ENCODE measurements at places on chromosomes 7 and 10.

GRCh38 chr10:110215286-110216170 lies 8.1 kb downstream of the MXI1 start:
- H3K36me3 ChIP-seq, result no peaks in the 10 kb centered on the region
- H3K27ac ChIP-seq, result no peak overlapping the region
- no peaks in the 10 kb centered on the region for H3K27me3 ChIP-seq
- H3K4me3 ChIP-seq, result no peak overlapping the region

DNA sequence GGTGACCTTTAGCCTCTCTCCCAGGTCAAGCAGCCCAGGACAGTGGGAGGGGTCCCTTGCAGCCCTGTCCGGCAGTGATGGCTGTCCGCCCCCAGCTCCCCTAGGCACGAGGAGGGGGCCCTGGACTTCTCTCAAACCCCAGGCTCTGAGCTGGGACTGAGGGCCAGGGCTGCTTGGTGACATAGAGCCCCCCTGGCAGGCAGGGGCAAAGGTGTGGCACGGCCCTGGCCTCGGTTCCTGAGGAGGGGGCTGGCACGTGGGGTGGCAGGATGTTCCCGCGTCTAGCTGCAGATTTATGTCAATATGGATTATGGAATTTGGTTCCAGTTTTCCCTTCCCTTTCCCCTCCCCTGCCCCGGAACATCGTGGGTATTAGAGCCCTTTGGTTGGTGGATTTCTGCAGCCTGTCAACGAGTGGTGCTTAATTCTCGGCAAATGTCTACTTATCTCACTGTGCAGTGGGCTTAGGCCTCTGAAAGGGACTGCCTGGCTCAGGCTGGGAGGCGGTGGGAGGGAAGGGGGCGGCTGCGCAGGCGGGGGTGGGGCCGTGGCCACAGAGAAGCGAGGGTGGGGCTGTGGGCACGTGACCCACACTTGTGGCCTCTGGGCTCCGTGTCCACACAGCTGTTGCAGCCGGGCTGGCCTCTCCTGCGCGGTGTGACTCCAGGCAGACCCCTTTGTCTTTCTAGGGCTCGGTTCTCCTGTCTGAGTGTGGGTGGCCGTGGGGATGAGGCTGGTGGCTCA lies 19.3 kb downstream of the UNCX start:
- no peak overlapping the region for H3K27ac ChIP-seq
- H3K36me3 ChIP-seq, result no peaks in the 10 kb centered on the region
- H3K4me1 ChIP-seq, result peaks cover 4% of the 10 kb centered on the region
- no peak for DNase-seq

GRCh38 chr10:14491811-14492210 lies 161.1 kb upstream of the FRMD4A start:
- H3K27me3 ChIP-seq, result no peaks in the 10 kb centered on the region
- no peak overlapping the region for H3K27ac ChIP-seq
- no peaks in the 10 kb centered on the region for H3K36me3 ChIP-seq

DNA sequence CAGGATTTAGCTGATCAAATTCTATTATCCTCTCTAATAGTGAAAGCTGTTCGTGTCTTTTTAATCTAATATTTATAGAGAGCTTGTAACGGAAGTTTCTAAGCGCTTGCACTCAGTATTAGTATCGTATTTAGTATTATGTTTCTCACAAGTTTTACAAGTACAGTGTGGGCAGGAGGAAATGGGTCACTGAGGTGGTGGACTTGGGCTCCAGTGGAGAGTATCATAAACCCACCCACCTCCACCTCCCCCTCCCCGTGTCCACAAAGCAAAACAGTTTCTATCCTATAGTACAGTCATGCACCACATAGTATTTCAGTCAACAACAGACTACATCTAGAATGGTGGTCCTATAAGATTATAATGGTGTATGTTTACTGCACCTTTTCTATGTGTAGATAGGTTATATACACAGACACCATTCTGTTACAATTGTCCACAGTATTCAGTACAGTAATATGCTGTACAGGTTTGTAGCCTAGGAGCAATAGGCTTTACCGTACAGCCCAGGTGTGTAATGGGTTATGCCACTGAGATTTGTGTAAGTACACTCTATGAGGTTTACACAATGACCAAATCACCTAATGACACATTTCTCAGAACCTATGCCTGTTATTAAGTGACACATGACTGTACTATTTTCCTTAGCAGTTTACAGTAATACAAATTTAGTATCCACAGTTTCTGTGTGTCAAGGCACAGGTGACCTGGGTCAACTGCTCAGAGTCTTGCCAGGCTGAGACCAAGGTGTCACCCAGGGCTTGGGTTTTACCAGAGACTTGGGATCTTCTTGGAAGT lies 1021.3 kb upstream of the C7orf33 start:
- no peaks in the 10 kb centered on the region for H3K27me3 ChIP-seq
- no peaks in the 10 kb centered on the region for H3K36me3 ChIP-seq
- H3K4me3 ChIP-seq, result no peak overlapping the region
- DNase-seq, result no peak
- peaks cover 16% of the 10 kb centered on the region for H3K4me1 ChIP-seq
- no peak overlapping the region for H3K27ac ChIP-seq

- H3K36me3 ChIP-seq, result no peaks in the 10 kb centered on the region
- no peak overlapping the region for H3K4me3 ChIP-seq
- peaks cover 5% of the 10 kb centered on the region for H3K27me3 ChIP-seq
- H3K27ac ChIP-seq, result no peak overlapping the region
Observed at GRCh38 chr7:28067171-28067570, 113.4 kb downstream of the JAZF1 start.

- H3K4me3 ChIP-seq, result no peak overlapping the region
- DNase-seq, result no peak
- no peaks in the 10 kb centered on the region for H3K4me1 ChIP-seq
- no peaks in the 10 kb centered on the region for H3K27me3 ChIP-seq
Observed at GRCh38 chr7:101453617-101454016, 90.9 kb downstream of the COL26A1 start.

- peak overlapping the region; percentile 98 for H3K4me3 ChIP-seq
- peaks cover 23% of the 10 kb centered on the region for H3K4me1 ChIP-seq
- peaks cover 4% of the 10 kb centered on the region for H3K36me3 ChIP-seq
- no peak for DNase-seq
Observed at GRCh38 chr7:2553108-2553507, 2.2 kb downstream of the BRAT1 start.

- H3K27ac ChIP-seq, result no peak overlapping the region
- H3K4me1 ChIP-seq, result no peaks in the 10 kb centered on the region
- no peak overlapping the region for H3K4me3 ChIP-seq
- no peak for DNase-seq
- H3K36me3 ChIP-seq, result peaks cover 39% of the 10 kb centered on the region
Observed at GRCh38 chr7:132895231-132895630, 186.7 kb downstream of the CHCHD3 start.

- no peak overlapping the region for H3K4me3 ChIP-seq
- no peak for DNase-seq
- no peaks in the 10 kb centered on the region for H3K4me1 ChIP-seq
- no peaks in the 10 kb centered on the region for H3K27me3 ChIP-seq
- peaks cover 4% of the 10 kb centered on the region for H3K36me3 ChIP-seq
Observed at GRCh38 chr7:94355454-94355853, 39.2 kb upstream of the COL1A2 start.

DNA sequence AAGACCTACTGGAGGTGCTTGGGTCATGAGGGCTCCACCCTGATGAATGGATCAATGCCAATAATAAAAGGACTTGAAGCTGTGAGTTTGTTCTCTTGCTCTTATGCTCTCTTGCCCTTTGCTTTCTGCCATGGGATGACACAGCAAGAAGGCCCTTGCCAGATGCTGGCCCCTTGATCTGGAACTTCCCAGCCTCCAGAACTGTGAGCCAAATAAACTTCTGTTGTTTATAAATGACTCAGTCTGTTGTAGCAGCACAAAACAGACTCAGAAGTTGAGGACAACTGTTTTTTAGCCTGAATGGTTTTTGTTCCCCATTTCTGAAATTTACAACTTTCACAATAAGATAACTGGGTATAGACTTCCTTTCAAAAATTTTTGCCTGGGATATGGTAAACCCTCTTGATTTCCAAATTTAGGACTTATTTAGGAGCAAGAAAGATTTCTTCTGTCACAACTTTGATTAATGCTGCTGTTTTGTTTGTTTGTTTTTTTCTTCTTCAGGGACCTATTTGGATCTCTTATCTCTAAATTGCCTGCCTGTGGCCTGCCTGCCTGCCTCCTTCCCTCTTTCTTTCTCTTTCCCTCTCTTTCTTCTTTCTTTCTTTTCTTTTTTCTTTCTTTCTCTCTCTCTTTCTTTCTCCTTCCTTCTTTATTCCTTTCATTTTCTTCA lies 12.1 kb downstream of the ENTPD1 start:
- no peaks in the 10 kb centered on the region for H3K4me1 ChIP-seq
- no peak overlapping the region for H3K27ac ChIP-seq
- H3K36me3 ChIP-seq, result no peaks in the 10 kb centered on the region
- no peaks in the 10 kb centered on the region for H3K27me3 ChIP-seq
- no peak overlapping the region for H3K4me3 ChIP-seq
- no peak for DNase-seq

GRCh38 chr7:157013101-157013500 lies 2.6 kb upstream of the MNX1 start:
- H3K4me1 ChIP-seq, result peaks cover 4% of the 10 kb centered on the region
- no peak overlapping the region for H3K27ac ChIP-seq
- peaks cover 86% of the 10 kb centered on the region for H3K27me3 ChIP-seq
- H3K36me3 ChIP-seq, result no peaks in the 10 kb centered on the region
- H3K4me3 ChIP-seq, result no peak overlapping the region

DNA sequence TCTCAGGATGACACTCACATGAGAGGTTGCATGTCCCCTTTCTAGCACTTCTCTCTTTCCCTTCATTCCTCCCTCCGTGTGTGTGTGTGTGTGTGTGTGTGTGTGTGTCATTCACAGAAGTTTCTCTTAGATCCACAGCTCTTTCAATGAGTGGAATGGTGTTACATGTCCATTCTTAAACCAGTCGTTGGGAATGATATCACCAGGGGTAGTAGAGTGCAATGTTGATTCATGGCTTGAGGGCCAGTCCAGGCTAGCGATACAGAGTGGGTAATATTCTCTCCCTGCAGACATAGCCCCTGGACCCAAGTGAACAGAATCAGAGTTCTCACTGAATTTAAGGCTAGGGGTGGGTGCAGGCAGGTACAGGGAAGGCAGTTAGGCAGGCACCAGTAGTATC lies 187.8 kb downstream of the SDK1 start:
- H3K4me3 ChIP-seq, result no peak overlapping the region
- no peak overlapping the region for H3K27ac ChIP-seq
- no peaks in the 10 kb centered on the region for H3K27me3 ChIP-seq
- no peak for DNase-seq
- H3K36me3 ChIP-seq, result no peaks in the 10 kb centered on the region
- H3K4me1 ChIP-seq, result no peaks in the 10 kb centered on the region

- no peaks in the 10 kb centered on the region for H3K27me3 ChIP-seq
- H3K4me3 ChIP-seq, result no peak overlapping the region
- H3K4me1 ChIP-seq, result peaks cover 30% of the 10 kb centered on the region
- no peak overlapping the region for H3K27ac ChIP-seq
Observed at GRCh38 chr10:88169037-88169319, 305.6 kb downstream of the PTEN start.

DNA sequence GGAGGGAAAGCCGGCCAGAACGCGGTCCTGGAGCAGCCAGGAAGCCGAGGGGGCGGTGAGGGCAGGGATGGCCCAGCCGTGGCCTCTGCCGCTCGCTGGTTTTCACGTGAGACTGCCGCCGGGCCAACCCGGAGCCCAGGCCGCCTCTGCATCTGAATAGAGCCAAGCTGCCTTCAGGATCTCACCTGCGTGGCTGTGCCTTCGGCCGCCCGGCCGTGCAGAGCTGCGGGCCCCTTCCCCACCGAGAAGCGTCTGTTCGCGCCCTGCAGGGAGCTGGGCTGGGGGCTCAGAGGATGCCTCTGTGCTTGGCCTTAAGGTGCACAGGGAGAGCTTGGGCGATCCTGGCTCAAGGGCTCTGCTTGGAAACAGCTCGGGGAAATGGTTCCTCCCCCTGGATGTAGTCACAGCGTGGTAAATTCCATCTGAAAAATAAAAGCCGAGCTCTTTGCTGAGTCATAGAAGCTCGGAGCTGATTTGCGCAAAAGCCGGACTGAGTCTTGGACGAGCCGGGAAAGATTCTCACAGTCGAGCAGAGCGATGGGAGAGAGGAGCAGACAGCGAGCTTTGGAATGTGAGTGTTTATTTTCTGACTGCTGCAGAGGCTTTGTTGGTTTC lies at the start of gene JAKMIP3:
Gene JAKMIP3, plus strand, starts transcription at position 456 of the 615 bp plus-strand sequence. CDS start 38,863 bp downstream, outside the sequence.
- H3K36me3 ChIP-seq, result no peaks in the 10 kb centered on the region
- H3K27me3 ChIP-seq, result peaks cover 15% of the 10 kb centered on the region
- peaks cover 14% of the 10 kb centered on the region for H3K4me1 ChIP-seq
- H3K27ac ChIP-seq, result no peak within 1 kb of the TSS
- no peak for DNase-seq

- no peak overlapping the region for H3K27ac ChIP-seq
- peaks cover 23% of the 10 kb centered on the region for H3K4me1 ChIP-seq
- DNase-seq, result no peak
- no peak overlapping the region for H3K4me3 ChIP-seq
- no peaks in the 10 kb centered on the region for H3K36me3 ChIP-seq
- H3K27me3 ChIP-seq, result no peaks in the 10 kb centered on the region
Observed at GRCh38 chr7:8380130-8380529, 53.3 kb upstream of the NXPH1 start.

GRCh38 chr10:114881901-114882300 lies 56.1 kb upstream of the TRUB1 start:
- H3K27ac ChIP-seq, result peak overlapping the region; percentile 69
- no peak for DNase-seq
- no peaks in the 10 kb centered on the region for H3K36me3 ChIP-seq
- H3K4me1 ChIP-seq, result peaks cover 30% of the 10 kb centered on the region

- peaks cover 4% of the 10 kb centered on the region for H3K4me1 ChIP-seq
- H3K27ac ChIP-seq, result no peak overlapping the region
- peak; percentile 18 for DNase-seq
- H3K27me3 ChIP-seq, result peaks cover 20% of the 10 kb centered on the region
- no peak overlapping the region for H3K4me3 ChIP-seq
Observed at GRCh38 chr10:6667679-6668270, 87.7 kb upstream of the PRKCQ start.

DNA sequence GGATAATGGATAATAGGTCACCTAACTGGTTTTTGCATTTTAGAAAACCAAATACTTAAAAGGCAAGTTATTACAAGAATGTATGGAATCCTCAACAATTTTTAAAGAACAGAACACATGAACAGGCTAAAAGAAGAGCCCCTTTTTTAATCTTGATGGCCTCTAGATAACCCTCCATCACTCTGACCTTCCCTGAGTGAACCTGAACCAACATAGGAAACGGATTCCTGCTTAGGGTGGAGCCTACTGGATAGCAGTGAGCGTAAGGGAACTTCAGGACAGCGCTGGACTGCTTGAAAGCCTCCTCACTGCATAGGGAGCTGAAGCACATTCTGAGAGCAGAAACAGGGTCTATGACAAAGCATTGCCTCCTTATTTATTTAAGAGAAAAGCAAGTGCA lies 20.5 kb downstream of the TRPV5 start:
- no peak overlapping the region for H3K27ac ChIP-seq
- no peak for DNase-seq
- no peaks in the 10 kb centered on the region for H3K4me1 ChIP-seq
- peaks cover 44% of the 10 kb centered on the region for H3K27me3 ChIP-seq
- no peak overlapping the region for H3K4me3 ChIP-seq

All from neural crest cell (in vitro differentiated cells).